GOT3 (cell line): ENCODE measurements at places on chromosomes 12 and 14.

DNA sequence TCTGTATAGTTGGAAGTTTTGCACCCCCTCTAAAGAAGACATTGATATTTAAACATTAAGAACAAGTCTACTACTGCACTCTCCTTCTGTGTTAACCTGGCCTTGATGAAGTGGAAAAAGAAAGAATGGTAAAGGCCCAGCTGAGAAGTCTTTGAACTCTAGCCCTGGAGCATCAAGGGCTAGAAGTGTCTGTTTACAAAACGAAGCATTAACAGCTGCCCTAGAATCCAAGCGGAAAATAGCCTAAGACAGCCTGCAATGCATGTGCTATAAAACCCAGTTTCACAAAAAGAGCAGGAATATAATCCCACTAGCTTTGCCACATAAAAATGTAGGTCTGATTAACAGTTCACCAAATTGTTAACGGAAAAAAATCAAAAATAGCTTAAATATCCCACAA lies 60.5 kb downstream of the NUMB start:
- no peak for DNase-seq

DNA sequence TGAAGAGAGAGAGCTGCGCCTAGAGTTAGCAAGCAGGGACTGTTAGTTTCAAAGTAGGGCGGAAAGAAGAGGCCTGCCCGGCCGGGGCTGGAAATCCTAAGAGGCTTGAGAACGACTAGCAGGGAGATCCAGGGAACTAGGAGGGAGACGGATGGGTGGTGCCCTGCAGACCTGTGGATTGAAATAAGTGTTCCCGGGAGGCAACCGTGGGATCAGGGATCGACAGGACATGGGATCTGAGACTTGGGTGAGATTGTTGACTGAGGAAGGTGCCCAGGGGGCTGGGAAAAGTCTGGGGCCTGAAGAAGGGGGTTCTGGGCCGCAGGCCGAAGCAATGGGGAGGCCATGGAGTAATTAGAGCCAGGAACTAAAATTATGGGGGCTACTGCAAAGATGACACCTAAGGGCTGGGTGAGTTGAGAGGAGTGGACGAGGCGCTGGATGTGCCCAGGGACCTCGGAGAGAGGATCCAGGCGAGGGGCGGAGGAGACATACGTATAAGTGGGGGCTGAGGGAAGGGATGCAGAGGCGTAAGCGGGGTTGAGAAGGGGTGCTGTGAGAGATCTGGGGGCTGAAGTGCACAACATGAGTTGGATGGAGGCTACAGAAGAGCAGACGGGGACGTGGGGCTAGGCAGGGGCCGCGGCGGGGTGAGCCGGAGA lies 635 bp downstream of the LTA4H start:
- DNase-seq, result no peak

GRCh38 chr12:116712458-116713303 lies 25.2 kb downstream of the SPRING1 start:
- no peak for DNase-seq

DNA sequence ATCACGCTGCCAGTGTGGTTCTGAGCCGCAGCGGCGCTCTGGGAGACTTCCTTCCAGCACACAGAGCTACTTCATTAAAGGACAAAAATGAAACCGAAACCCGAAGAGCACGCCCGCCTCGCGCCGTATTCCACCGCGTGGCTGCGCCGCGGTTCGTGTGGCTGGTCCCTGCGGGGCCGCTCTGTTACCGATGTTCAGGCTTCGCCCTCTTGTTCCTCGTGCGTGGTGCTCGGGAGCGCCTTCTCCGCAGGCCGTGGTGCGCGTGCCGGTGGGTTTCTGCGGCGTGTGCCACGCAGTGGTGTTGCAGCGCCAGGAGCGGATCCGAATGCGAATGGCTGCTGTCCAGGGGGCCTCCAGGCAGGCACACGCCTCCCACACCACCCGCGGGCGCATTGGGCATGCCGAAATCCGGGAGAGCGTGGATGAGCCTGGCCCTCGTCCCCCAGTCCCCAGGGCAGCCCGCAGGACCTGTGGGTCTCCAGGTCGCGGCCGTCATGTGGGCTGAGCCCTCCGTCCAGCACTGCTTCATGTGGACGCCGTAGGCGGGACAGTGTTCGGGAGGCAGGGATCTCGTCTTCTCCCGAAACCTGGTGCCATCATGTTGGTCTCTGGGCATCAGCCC lies 91.2 kb downstream of the ADGRD1 start:
- no peak for DNase-seq

DNA sequence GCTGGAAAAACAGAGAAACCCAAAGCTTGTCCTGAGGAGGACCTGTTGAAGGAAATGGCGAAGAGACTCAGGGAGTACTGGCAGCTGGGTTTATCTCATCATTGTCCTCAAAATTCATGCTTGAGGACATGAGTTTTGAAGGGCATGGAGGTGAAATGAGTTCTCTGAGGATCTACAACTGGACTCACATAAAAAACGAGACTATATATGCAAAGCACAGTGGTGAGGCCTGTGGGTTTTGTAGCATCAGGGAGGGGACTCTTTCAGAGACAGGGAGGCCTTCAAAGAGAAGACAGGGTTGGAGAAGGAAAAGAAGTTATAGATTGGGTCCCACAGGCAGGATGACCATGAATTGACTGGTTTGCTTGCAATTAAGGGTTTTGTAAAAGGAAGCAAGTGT lies 71.3 kb upstream of the SCN8A start:
- DNase-seq, result no peak

- no peak for DNase-seq
Measured at GRCh38 chr14:72774894-72775620, 118.8 kb downstream of the DPF3 start.

- DNase-seq, result no peak
Measured at GRCh38 chr12:27534060-27534764, 10.2 kb downstream of the PPFIBP1 start.

GRCh38 chr14:70890826-70891659 lies 16.2 kb upstream of the PCNX1 start:
- no peak for DNase-seq

- no peak for DNase-seq
Measured at GRCh38 chr12:89685363-89685972, 23.2 kb downstream of the ATP2B1 start.

- no peak for DNase-seq
Measured at GRCh38 chr12:39435531-39435930, 7.4 kb downstream of the KIF21A start.

DNA sequence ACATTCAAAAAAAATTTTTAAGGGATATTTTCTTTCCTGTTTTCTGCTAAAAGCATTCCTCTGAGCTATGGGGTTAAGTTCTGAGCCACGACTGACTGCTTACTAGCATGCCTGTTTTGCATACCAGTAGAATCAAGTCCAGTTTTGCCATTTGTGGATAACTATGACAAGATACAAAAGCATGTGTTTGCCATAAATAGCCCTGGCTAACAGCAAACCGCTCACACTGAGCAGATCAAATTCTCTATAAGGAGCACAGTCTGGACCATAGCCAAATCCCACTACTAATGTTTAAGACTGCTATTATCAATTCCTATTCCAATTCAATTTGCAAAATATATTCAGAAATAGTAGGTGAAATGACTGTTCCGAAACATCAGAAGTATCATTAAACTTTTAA lies 3.2 kb downstream of the CFL2 start:
- no peak for DNase-seq

- DNase-seq, result no peak
Measured at GRCh38 chr14:105761842-105762241, 235.5 kb downstream of the TMEM121 start.

DNA sequence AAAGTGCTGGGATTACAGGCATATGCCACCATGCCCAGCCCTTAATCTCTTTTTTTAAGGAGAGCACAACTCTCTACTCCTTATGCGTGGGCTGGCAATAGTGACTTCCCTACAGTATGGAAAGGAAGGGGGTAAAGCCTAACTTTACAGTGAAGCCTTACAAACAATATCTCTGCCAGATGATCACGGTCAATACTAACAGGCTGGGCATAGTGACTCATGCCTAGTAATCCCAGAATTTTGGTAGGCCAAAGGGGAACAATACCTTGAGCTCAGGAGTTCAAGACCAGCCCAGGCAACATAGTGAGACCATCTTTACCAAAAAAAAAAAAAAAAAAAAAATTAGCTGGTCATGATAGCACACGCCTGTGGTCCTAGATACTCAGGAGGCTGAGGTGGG lies 5.6 kb downstream of the PYM1 start:
- no peak for DNase-seq
